ENCODE measurements at places on chromosomes 1 and 21. TPM values are rescaled to one million over a fixed set of nuclear protein-coding genes. Genes with fewer than 3 reads are reported as not detected.

Gene HPDL
- total RNA-seq = 2.6 TPM

Gene HEYL
- 4.1 TPM for total RNA-seq

GRCh38 chr1:20873311-20873710 lies 86.2 kb upstream of the HP1BP3 start:
- DNase-seq = no peak

GRCh38 chr1:112697781-112698201 lies 9.1 kb downstream of the RHOC start:
- DNase-seq = no peak

DNA sequence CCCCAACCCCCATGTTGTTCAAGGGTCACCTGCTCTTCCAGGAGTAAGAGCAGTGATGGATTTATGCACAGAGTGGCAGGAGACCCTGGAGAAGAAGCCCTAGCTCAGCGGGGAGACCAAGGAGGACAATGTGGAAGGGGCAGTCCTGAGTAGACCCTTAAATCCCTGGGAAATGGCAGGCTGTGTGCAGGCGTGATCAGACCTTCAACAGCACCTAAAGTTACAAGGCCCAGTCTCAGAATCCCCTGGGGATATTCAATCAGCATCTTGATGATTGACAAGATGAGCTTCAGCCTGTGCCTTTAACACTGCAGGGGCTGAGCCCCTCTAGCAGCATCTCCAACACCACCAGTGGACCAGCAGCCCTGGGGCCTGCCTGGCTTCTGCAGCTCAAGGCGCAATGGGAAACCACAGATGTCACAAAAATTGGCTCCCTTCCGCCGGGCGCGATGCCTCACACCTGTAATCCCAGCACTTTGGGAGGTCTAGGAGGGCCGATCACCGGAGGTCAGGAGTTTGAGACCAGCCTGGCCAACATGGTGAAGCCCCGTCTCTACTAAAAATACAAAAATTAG lies 60.4 kb downstream of the IRF2BP2 start:
- DNase-seq = no peak

- no peak for DNase-seq
Measured at GRCh38 chr1:2533365-2533764, 3.3 kb upstream of the HES5 start.

- DNase-seq = no peak
Measured at GRCh38 chr1:184270556-184270955, 116.3 kb upstream of the C1orf21 start.

DNA sequence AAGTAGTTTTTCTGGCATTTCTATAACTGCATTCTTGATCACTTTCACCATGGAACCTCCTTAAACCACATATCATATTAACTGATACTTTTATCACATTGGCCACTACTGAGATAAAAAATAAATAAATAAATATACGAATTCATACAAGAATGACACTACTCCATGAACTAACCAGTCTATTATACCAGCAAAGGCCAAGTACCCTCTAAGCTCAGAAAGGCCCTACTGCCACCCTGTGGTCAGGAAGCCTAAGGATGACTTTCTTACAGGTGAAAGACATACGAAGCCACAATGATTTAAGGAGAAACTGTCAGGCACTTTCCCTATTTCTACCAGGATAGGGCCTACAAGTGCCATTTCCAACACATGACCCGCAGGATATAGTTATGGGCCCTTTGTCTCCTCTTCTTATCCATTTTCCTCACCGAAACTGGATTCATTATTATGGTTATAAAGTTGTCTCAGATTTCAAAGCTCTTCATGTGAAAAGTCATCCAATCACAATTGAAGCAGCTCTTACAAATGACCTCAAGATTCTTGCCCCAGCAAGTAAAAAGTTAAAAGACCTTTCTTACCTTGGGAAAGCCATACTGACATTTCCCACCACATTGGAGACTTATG lies 23.9 kb downstream of the DNAJC8 start:
- peak; percentile 37 for DNase-seq

DNA sequence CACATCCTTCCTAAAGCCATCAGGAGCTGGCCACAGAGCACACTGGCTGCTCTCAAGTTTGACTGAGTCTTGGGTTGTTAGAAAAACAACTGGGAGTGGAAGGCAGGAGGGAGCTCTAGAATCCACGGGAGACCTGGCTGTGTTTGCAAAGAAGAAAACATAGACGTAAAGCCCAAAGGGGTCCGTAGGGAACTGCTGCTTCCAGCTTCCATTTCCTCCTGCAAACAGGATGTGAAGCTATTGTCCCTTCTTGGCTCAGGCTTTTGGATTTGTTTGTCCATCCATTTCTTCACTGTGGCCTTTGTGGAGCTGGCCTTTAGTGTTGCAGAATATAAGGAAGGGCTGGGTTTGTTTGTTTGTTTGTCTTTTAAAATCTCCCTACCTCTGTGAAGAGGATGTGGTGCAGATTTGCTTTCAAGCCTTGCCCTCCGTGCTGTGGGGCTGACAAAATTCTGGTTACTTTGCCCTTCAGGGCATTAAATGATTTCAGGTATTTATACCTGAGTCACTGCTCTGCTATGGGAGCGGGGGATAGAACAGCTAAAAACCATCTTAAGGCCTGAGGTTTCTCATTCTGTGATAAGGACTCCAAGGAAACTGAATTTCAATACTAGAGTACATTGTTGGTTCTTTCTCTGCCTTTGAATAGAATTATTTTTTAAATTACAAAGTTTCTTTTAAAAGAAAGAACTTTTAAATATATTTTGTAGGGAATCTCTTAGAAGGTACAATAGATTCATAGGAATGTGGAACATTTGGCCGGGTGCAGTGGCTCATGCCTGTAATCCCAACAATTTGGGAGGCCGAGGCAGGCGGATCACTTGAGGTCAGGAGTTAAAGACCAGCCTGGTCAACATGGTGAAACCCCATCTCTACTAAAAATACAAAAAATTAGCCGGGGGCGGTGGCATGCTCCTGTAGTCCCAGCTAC lies 74.3 kb downstream of the MPZL1 start:
- peak; percentile 44 for DNase-seq
